Suprapubic skin (tissue), 4 donors: ENCODE measurements at places on chromosomes 2 and 18.

DNA sequence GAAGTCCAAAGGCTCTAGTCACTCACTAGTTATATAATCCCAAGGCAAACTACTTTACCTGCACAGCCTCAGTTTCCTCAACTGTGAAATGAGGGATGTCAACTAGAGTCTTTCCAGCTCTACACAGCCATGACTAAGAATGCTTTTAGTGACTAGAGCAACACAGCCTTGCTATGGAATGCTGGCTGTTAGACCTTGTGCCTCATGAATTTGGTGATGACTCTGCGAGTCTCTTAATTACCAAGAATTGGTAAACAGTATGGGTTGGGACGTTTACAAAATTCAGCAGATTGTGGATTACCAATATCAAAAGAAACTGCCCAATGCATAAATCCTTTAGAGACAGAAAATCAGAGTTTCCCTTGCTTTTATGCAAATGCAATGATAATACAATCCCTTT is 163.7 kb downstream of the ASXL3 start:
- no peaks in the 10 kb centered on the region for H3K4me1 ChIP-seq
- H3K27me3 ChIP-seq, result no peaks in the 10 kb centered on the region
- no peak overlapping the region for H3K4me3 ChIP-seq
- no peaks in the 10 kb centered on the region for H3K36me3 ChIP-seq
- DNase-seq, result no peak

DNA sequence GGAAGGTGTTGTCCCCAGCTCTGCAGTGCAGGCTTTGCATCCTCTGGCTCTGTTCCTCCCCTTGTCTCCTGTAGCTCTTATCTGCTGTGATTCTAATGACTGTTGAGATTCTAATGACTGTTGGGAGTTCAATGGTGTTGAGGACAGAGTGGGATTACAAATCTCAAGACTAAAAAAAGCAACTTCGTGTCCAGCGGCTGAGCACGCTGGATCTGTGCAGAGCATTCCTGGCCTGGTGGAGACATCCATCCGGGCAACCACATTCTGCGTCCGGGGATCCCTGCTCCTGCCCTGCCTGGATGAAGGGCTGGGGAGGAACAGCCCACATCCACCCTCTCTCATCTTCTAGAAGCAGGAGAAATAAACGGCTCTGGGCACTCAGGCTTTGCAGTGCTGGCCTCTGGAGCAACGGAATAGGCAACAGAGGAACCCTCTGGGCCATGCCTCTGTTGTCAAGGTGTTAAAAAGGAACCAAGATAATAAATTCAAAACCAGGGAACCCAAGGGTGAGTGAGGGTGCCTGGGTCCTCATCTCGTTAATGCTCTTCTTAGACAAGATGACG is 106.7 kb upstream of the ASB18 start:
- no peaks in the 10 kb centered on the region for H3K36me3 ChIP-seq
- H3K27me3 ChIP-seq, result peaks cover 31% of the 10 kb centered on the region
- DNase-seq, result no peak
- no peak overlapping the region for H3K4me3 ChIP-seq
- H3K4me1 ChIP-seq, result no peaks in the 10 kb centered on the region

DNA sequence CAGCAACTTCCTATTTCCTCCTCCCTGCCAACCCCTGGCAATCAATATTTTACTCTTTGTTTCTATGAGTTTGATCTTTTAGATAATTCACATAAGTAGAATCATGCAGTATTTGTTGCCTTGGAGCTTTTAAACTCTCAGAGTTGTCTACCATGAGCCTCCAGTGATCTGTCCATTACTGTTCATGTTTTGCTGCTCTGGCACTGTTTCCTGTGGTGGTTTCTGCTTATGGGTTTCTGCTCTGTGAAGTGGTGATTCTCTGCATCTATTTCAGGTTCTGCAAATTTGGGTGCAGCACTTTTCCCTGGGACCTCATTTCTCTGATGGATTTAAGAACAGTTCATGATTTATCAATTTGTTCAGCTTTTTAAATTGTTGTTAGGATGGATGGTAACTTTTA is 908.1 kb upstream of the FANCL start:
- H3K4me3 ChIP-seq, result no peak overlapping the region
- no peak overlapping the region for H3K27ac ChIP-seq
- H3K4me1 ChIP-seq, result no peaks in the 10 kb centered on the region
- no peak for DNase-seq
- H3K27me3 ChIP-seq, result no peaks in the 10 kb centered on the region

DNA sequence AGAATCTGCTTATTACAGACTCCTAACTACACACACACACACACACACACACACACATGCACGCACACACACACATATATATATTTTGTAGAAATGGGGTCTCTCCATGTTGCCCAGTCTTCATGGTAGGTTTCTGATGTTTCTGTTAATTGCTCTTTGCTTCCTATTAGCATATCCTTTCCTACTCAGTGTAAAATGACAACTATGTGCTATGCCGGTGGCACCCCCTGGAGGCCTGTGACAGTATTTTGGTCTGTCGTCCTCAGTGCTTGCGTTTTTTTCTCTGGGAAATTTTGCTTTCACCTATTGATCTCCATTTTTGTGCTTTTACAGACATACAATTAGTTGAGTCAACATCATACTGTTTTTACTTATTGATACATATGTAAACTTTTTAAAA is 322.1 kb downstream of the LRRTM1 start:
- DNase-seq, result no peak
- no peaks in the 10 kb centered on the region for H3K4me1 ChIP-seq
- H3K27ac ChIP-seq, result no peak overlapping the region

GRCh38 chr2:694906-695510 is 17.8 kb upstream of the TMEM18 start:
- no peak for DNase-seq
- no peak overlapping the region for H3K27ac ChIP-seq
- H3K4me1 ChIP-seq, result peaks cover 15% of the 10 kb centered on the region
- H3K27me3 ChIP-seq, result no peaks in the 10 kb centered on the region

DNA sequence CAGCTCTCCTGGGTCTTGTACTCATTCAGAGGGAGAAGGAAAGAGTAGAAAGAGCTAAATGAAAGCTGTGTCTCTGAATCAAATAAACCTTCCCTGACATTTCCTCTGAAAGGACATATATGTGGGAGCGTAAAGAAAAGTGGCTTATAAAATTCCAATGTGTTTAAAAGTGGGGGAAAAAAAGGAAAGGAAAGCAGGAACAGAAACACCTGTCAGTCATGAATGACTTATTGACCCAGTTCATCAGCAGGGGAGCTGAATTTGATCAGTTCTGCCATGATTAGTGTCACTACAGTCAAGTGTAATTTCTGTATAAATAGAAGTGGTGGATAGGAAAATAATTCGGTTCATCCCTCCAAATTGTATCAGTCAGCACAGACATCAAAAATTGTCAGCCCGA is 382.5 kb downstream of the ERBB4 start:
- H3K27ac ChIP-seq, result no peak overlapping the region
- no peaks in the 10 kb centered on the region for H3K36me3 ChIP-seq
- H3K4me1 ChIP-seq, result no peaks in the 10 kb centered on the region
- H3K27me3 ChIP-seq, result no peaks in the 10 kb centered on the region
- no peak for DNase-seq

- H3K27ac ChIP-seq, result no peak overlapping the region
- H3K27me3 ChIP-seq, result peaks cover 11% of the 10 kb centered on the region
- H3K4me3 ChIP-seq, result no peak overlapping the region
- no peak for DNase-seq
- no peaks in the 10 kb centered on the region for H3K36me3 ChIP-seq
Observed at GRCh38 chr18:75110846-75111415, 98.0 kb downstream of the PTGR3 start.

GRCh38 chr2:15745350-15745749 is 153.7 kb downstream of the DDX1 start:
- H3K36me3 ChIP-seq, result no peaks in the 10 kb centered on the region
- H3K27me3 ChIP-seq, result peaks cover 4% of the 10 kb centered on the region
- peaks cover 9% of the 10 kb centered on the region for H3K4me1 ChIP-seq
- no peak overlapping the region for H3K4me3 ChIP-seq
- no peak overlapping the region for H3K27ac ChIP-seq
- DNase-seq, result no peak

GRCh38 chr2:215830304-215830703 is 183.0 kb downstream of the MREG start:
- H3K36me3 ChIP-seq, result no peaks in the 10 kb centered on the region
- DNase-seq, result no peak
- H3K27me3 ChIP-seq, result no peaks in the 10 kb centered on the region
- H3K27ac ChIP-seq, result peak overlapping the region; percentile 27

- no peaks in the 10 kb centered on the region for H3K27me3 ChIP-seq
- peaks cover 12% of the 10 kb centered on the region for H3K4me1 ChIP-seq
- no peak within 1 kb of the TSS for H3K27ac ChIP-seq
- DNase-seq, result peak; percentile 97
- H3K36me3 ChIP-seq, result peaks cover 3% of the 10 kb centered on the region
- H3K4me3 ChIP-seq, result peak within 1 kb of the TSS; percentile 73
Observed at GRCh38 chr2:74653985-74654882, at the start of gene SEMA4F. TSS of gene SEMA4F (plus strand) at chr2:74654247. CDS start at chr2:74654377, 130 bp downstream.
